ENCODE measurements at places on chromosomes 11 and 22.

GRCh38 chr11:57935402-57936049, 88.2 kb upstream of the OR9Q1 start:
- DNase-seq: no peak

- DNase-seq: no peak
These were observed 203.9 kb upstream of the BLID start for GRCh38 chr11:122319691-122320620.

GRCh38 chr11:14905104-14906033, 13.3 kb upstream of the CYP2R1 start:
- peak; percentile 80 for DNase-seq

DNA sequence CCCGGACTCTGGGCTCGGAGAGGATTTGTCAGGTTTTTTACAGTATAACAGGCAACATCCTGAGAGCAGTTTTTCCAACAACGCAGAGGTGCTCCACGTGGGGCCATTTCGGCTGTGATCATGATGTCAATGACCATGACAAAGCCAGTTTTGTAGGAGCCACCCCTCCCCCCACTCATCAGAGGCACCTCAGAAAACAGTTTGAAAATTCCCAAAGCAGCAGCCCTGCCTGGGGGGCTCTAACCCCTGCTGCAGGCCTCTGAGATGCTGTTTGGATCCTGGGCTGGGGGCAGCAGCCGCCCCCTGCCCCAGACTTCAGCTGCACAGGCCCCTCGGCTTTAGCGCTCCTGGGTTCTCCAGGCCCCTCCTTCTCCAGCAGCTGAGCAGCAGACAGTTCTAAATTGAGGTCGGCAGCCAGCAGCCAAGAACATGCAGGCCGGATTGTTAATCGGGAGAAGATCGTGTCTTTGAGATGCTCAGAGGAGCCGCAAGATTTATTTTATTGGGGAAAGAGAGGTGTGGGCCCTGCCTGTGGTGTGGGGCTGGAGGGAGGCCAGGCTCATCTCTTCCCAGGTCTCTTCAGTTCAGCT, 19.4 kb downstream of the NFAM1 start:
- DNase-seq: no peak

- no peak for DNase-seq
These were observed 552.8 kb upstream of the CHORDC1 start for GRCh38 chr11:90775567-90776165.

DNA sequence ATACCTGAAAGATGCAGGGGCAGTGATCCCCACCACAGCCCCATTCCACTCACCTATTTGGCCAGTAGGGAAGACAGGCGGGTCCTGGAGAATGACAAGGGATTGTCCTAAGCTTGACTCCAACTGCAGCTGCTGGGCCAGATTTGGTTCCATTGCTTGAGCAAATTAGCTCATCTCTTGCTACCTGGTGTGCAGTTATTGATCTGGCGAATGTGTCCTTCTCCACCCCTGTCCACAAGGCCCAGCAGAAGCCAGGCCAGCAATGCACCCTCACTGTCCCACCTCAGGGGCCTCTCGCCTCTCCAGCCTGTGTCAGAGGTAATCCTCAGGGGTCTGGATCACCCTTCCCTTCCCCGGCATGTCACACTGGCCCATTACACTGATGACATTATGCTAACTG, 23.3 kb downstream of the TSPAN32 start:
- DNase-seq: no peak

GRCh38 chr22:27766679-27767078, 34.9 kb downstream of the MN1 start:
- no peak for DNase-seq

- no peak for DNase-seq
These were observed 18.2 kb upstream of the CCDC134 start for GRCh38 chr22:41782316-41782715.
